Astrocyte (in vitro differentiated cells and primary cell): ENCODE measurements at places on chromosomes 4 and X. TPM values are rescaled to one million over a fixed set of nuclear protein-coding genes. Genes with fewer than 3 reads are reported as not detected.

Gene MAGEB1
- not detected in 2 replicates for total RNA-seq

Gene ANKRD50
- 25.0 and 29.4 TPM in 2 replicates for total RNA-seq

Gene DCX
- total RNA-seq = 0.53 and 2.4 TPM in 2 replicates

Gene GPC3
- total RNA-seq = 2.7 and 8.2 TPM in 2 replicates

Gene TRIM61
- total RNA-seq = 1.4 and 2.2 TPM in 2 replicates
